Hematopoietic multipotent progenitor cell treated with erythropoietin and hydrocortisone succinate and interleukin-3 and kit ligand, for 17 days (in vitro differentiated cells): ENCODE measurements at places on chromosomes 7 and 10.

- no peak for DNase-seq
Measured at GRCh38 chr10:89274928-89275327, 23.4 kb upstream of the LIPA start.

GRCh38 chr7:73717991-73718405 is 1.5 kb downstream of the STX1A start:
- no peak for DNase-seq

DNA sequence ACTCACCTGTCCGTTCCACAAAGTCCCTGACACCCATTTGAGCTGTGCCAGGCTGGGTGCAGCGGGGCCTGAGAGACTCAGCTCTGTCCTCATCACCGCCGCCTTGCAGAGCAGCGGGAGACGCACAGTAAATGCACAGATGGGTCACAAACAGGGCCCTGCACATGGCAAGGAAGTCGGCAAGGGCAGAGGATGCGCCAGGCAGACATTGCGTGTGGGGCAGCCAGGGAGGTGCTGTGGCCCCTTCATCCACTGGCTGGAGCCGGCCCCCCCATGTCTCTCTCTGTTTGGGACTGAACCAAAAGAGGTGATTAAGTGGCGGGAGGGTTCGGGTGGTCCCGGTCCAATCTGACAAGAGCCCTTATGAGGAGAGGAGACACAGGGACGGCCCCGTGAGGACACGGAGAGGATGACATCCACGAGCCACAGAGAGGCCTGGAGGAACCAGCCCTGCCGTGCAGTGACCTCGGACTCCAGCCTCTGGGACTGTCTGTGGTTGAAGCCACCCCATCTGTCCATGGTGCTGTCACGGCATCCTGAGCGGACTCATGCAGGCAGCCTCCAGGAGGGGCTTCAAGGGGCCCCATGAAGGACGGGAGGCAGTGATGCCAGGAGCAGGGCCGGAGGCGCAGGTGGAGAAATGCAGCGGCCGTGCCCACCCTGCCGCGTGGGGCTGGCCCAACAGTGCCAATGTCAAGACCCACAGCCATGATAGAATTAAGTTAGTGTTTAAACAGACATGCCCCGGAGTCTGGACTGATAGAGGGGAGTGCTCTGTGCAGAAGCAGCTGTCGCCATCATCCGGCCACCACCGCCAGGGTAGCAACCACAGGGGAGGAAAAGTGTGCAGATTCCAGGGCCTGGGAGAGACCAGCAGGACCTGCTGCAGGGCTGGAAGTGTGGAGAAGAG is 28.4 kb upstream of the FOXL3 start:
- no peak for DNase-seq

DNA sequence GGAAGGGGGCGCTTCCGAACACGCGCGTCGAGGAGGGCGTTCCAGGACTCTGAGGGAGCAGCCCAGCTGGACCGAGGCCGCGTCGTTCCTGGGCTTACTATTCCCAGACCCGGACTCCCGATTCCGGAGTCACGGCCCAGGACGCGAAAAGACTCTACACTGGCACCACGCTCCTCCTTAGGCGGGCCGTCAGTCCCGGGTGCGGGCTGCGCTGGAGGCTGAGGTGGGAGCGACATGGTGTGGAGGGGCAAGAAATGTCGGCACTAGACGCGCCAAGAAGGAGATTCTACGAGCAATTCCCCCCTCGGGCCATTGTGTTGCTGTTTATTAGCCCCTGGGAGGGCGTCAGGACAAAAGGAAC is 584 bp upstream of the RUNDC3B start:
- DNase-seq: no peak

DNA sequence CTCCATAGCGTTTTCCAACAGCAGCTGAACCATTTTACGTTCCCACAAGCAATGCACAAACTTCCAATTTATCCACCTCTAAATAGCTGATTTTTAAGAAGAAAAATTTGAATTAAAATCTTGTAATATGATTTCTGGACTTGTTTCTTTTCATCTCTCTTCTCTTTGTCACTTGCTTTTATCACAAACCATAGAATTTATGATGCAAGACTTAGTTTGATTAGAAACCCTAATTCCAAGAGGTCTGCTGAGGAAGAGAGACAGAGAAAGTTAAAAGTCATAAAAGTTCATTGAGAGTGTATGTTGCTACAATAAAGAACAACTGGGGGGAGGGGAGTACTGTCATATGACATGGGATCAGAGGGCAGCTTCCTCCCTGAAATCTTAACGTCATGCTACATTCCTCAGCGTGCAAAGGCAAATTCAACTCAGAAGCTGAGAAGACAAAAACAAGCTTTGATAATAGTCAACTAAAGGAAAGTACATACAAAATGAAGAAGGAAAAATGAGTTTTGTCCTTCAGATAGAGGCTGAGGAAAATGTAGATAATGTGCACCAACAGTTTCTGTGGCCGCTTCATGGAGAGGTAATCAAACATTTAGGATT is 18.4 kb upstream of the CUBN start:
- DNase-seq: no peak

DNA sequence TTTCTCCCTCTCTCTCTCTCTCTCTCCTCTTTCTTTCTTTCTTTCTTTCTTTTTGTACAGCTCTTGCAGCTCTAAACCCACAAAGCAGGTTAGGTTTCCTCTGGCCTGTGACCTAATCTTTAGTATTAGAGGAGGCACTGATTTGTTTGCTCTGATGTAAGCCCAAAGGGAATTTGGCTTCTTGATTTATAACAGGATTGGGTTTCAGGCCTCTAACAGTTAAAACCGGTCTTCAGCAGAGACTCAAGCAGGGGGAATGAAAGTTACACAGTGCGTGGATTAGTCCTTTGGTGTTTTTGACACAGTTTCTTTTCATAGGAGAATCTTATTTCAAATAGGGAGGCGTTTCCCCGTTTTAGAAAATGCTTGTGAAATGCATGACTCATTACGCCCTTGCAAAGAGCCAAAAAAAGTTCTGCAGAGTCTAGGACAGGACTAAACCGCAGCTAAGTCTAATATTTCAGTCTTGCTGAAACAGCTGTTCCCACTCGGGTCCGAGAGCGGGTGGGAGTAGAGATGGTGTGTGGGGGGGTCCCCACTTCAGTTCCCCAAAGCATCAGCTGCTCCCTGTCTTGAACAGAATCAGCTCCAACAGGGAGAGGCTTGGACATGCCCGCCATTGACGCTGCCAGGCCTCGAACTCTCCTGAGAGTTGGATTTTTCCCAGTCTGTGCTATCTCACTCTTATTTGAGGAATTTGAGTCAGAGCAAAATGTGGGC is 296.5 kb upstream of the PITRM1 start:
- no peak for DNase-seq

DNA sequence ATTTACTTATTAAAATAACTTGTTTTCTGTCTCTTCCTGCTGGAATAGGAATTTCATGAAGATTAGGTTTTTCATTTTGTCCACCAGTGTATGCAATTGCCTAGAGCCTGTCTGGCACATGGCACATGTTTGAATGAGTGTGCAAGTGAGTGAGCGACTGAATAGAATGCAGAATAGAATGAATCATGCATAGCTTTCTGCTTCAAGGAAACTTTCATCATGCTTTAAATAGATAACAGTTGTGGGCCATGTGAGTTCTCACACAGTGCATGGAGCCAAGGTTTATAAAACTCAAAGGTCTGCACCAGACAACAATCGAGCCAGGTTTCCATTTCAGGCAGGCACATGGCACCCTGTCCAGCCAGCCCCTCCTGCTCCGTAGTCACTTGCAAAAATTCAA is 74.2 kb upstream of the HECW1 start:
- DNase-seq: no peak

- DNase-seq: no peak
Measured at GRCh38 chr10:46250898-46251856, 35.6 kb upstream of the ANTXRL start.

DNA sequence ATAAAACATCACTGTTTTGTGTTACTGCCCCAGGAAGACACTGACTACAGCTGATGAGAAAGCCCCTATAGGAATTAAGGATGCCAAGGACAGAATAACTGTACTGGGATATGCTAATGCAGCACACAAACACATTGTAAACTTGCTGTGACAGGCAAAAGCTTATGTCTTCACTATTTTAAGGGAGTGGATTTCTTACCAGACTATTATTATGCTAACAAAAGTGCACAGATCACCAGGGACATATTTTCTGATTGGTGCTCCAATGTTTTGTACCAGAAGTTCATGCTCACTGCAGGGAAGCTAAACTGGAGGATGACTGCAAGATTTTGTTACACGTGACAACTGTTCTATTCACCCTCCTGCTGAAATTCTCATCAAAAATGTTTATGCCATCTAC is 48.1 kb upstream of the PTPN12 start:
- no peak for DNase-seq

GRCh38 chr10:129956876-129957673 is 7.0 kb downstream of the EBF3 start:
- DNase-seq: no peak

DNA sequence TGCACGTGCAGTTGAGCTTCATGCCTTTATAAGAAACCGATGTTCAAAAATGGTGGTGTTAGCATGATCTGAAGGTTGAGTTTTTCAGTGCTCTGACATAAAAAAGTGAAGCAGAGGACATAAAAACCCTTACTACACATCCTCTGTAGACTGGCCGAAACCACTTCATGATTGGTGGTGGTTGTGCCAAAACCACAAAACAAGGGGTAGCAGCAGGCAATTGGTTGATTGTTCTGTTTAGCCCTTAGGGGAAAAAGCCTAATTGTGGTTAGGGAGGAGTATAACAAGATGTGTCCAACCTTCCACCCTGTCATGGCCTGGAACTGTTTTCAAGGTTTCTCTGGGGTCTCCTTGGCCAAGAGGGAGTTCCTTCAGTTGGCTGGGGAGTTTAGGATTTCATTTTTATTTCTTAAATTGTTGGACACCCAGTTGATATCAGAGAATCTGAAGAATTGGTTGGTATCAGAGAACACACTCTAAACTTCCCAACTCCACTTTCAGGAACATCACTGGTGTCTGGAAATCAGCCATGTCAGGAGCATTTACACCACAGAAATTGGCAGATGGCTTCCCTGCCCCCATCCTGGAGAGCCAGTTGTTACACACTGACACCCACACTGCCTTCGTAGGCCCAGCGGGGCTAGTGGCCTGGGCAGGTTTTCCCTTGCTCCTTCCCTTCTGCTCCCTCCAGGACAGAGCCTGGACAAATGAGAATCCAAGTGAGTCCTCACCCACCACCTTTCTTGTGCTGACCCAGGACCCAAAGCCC is 18.8 kb downstream of the MRPS24 start:
- no peak for DNase-seq

DNA sequence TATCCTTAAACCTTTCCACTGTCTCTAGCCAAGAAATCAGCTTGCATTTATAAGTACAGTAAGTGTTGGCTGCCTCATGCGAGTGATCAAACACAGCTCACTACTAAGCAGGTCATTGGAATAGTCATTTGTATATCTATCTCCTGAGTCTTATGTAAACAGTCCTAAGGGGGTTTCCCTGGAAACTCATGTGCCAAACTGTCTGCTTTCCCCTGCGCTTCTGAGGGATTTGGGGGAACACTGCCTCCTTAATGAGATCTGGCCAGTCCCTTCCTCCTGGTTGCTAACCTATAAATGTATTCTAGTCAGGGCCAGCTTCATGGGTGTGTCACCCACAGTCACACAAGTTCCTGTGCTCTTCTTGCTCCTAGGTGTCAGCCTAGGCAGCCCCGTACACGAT is 133.1 kb downstream of the CD36 start:
- DNase-seq: no peak

- no peak for DNase-seq
Measured at GRCh38 chr7:69656890-69657289, 58.6 kb downstream of the AUTS2 start.

GRCh38 chr10:116784651-116785050 is 42.3 kb upstream of the HSPA12A start:
- no peak for DNase-seq

DNA sequence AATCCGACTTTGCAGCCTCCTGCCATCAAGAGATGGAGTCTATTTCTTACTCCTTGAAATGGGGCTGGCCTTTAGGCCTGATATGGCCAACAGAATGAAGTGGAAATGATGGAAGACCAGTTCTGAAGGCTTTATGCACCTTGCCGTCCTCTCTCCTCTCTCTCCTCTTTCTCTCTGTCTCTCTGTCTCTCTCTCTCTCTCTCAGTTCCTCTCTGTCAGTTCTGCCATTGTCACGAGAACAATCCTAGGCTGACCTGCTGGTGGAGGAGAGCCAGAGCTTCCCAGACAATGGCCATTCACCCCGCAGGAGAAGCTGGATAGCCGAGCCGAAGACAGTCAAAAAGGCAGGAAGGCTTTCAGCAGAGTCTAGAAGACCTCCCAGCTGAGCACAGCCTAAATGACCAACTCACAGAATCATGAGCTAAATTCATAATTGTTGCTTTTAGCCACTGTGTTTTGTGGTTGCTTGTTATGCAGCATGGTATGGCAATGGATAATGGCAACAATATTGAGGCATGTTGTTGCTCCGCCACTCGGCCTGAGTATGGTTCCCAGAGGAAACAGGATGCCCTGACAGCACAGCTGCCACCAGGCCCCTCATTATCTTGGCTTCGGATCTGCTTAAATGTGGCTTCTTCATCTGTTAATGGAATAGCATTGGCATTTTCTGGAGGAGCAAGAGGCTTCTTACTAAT is 35.5 kb downstream of the FRMPD2 start:
- DNase-seq: no peak

DNA sequence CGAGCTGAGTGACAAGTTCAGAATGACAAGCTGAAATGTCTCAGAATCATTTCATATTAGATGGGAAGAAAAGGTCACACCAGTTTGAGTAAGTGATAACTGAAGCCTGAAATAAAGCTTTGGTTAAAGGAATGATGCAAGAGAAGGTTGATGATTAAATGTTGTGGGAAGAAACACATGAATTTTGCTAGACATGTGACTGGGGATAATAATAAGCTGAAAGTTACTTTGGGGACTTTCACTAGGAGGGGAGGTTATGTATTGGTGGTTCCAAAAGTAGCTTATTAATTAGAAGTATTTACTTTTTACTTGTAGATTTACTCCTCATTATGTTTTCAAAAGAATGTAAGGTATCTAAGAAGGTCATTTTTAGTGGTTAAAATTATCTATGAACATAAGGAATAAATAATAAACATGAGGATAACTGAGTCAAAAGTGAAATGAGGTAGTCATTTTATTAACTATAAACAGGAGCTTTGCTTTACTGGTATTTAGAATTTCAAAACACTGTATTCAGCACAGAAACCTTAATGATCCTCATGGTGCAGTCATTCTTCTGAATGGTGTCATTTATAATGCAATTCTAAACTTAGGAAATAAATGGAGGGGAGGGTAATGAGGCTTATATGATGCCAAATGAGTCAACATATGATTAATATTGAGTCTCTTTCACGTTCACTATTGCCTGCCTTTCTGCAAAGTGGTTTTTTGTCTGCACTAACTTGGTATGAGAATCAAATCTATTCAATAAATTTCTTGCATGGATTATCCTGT is 63.7 kb downstream of the PRKG1 start:
- DNase-seq: no peak

DNA sequence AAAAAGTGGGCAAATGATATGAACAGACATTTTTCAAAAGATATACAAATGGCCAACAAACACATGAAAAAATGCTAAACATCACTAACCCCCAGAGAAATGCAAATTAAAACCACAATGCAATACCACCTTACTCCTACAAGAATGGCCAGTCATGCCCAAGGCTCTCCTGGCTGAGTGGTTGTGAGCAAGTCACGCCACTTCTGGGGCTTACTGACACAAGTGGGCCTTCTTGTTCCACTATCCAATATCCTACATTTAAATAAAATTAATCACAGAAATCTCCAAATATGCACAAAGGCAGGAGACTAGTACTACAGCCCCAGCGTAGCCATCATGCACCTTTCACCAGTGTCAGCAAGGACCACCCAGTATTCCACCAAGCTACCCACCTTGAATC is 181.9 kb downstream of the TNS3 start:
- DNase-seq: no peak

GRCh38 chr7:99005776-99006175 is 127.4 kb downstream of the TRRAP start:
- DNase-seq: no peak

GRCh38 chr10:122513053-122513452 is 47.5 kb upstream of the DMBT1 start:
- no peak for DNase-seq
